ENCODE measurements at places on chromosomes 7 and 10. TPM values are rescaled to one million over a fixed set of nuclear protein-coding genes. Genes with fewer than 3 reads are reported as not detected.

- DNase-seq = no peak
These were observed 102.5 kb downstream of the SND1 start for GRCh38 chr7:127754457-127754856.

DNA sequence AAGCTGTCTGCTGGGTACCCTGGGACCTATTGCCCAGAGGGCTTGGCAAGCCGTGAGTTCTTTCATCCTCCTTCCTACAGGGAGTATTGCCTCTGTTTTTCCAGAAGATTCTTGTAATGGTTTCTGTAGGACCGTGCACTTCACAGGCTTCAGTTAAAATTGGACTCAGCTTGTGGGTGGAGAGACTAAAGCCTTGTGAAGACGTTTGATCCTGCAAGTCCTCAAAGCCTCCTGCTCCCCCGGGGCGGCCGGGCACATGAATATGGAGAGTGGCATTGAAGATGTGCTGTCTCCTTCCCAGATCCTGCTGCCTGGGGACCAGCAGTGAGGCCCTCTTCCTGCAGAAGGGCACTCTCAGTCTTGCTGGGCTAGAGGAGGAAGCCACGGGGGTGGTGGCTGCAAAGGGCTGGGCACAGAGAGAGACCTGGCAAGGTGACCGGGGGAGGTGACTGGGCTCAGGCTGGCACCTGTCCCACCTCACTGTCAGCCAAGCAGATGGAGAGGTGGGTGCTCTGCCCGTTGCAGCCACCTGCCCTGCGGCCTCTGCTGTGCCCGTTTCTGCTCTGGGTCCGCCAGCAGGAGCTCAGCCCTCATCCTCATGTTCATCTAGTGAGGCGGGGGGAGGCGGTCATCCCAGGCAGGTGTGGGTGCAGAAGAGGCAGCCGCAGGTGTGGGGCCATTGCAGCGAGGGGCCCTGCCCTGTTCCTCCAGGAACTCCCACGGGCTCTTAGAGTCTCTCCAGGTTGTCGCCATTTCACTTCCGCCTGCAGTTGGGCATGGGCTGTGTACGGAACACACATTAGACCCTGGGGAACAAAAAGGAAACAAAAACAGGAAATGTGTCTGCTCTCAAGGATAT, 55.7 kb downstream of the TMEM209 start:
- DNase-seq = no peak

CNNM1 gene
- not detected for total RNA-seq

RAB19 gene
- not detected for total RNA-seq

DNA sequence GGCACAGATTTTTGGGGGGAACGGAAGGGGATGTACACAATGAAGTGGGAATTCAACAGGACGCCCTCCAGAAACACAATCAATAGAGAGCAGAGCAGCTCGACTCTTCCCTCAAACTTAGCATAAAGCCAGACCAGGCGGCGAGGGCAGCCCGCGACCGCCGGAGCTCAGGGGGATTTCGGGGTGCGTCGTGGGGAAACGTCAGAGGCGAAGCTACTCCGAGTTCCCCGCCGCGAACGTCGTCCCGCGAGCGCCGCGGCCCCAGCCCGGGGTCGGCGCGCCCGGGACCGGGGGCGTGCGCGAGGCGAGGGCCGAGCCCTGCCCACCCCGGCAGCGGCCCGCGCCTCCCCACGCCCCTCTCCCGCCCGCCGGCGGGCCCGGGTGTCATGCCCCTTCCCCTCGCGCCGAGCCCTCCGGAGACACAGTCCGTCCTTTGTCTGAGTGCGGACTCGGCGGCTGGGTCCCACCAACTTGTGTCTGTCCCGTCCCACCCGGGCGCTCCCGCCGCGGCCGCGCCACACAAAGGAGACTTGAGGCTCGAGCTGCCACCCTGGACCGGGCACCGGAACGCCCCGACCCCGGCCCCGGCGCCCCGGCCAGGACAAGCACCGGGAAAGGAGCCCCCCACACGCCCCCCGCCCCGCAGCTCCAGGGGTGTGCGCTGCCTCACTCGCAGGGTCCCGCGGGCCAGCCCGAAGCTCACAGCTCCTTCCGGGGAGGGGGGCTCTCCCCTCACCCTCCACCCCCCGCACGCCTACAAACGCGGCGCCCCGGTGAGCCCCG, 634 bp downstream of the EZH2 start:
- no peak for DNase-seq

DNA sequence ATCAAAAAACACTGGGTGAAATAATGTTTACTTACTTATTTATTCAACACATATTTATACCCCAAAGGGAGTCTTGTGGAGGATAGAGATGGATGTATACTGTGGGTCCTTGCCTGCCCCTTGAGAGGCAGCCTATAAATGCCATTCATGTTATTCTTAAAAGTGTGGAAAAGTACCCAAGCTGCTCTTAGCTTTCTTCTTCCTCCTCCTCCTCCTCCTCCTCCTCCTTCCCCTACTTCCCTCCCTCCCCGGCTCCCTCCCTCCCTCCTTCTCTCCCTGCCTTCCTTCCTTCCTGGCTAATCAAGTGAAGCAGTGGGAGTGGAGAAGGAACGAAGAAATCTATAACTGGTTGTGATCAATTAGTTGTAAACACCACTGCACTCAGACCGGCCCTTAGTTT, 21.2 kb upstream of the IGF2BP3 start:
- no peak for DNase-seq

PALD1 gene
- 1.3 TPM for total RNA-seq

TMEM229A gene
- not detected for total RNA-seq

DNA sequence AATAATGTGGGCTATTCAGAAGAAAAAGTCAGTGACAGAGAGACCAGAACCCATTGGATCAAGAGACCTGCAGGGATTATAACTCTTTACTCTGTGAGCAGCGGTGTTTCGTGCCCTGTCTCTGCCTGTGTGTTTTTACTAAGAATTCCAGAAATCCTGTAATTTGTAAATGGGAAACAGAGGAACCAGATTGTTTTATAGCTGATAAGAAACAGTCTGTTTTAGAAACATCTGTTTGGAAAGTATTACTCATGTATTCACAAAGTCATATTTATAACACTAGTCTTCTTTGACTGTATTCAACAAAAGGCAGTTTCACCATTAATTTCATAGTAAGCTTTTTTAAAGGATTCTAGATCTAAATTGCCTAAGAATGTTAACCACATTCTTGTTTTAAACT, 30.0 kb upstream of the VDAC2 start:
- no peak for DNase-seq

- DNase-seq = no peak
These were observed 31.8 kb downstream of the WDR86 start for GRCh38 chr7:151378011-151378410.

GRCh38 chr7:93856323-93856722, 34.2 kb downstream of the TFPI2 start:
- DNase-seq = no peak

GRCh38 chr7:136049818-136050461, 72.8 kb upstream of the MTPN start:
- DNase-seq = no peak

DNA sequence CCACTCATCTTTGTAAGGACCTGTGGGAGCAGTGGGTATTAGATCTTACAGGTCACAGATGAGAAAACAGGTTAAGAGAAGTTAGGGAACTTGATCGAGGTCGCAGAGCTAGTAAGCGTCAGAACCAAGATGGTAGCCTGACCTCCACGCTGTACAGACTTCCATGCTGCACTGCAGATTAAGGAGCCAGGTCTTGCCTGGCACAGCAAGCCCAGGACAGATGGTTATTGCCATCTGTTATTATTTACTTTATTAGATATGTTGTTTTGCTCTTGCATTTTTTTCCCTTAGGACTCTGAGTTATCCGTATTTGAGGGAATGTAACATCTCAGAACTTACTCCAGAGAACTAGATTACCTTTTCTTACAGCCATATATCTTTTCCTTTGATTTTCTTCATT, 147.2 kb downstream of the NSUN6 start:
- no peak for DNase-seq

- DNase-seq = no peak
These were observed 93.8 kb downstream of the ADAM12 start for GRCh38 chr10:126294451-126294850.

GRCh38 chr7:103594186-103594585, 148.2 kb upstream of the SLC26A5 start:
- no peak for DNase-seq

CPA4 gene
- total RNA-seq = 22.7 TPM

NANOS1 gene
- 4.7 TPM for total RNA-seq

SH2D4B gene
- total RNA-seq = not detected

LEP gene
- total RNA-seq = not detected

DNA sequence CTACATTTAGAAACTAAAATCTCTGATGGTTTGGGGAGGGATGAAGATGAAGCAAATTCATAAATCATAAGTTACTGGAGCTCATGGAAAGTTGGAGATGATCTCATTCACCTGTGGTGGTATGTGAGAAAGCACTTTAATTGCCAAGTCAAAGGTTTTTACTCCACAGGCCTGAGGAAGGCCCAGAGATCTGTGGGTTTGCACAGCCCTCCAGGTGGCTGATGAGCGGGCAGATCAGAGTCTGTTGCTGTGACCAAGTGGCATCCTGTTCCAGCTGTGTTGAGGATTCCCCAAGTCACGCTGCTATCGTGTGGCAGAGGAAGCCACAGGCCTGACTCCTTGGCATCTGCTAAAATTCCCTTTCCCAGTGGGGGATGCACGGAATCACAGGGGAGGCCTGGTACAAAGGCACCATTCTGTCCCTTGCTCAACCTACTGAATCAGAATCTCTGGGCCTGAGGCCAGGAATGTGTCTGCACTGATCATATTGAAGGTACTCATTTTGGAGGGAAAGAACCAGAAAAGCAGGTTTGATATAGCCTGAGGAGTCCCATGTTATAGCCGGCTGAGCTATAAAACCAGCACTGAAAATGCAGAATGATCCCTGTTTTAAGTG, 19.7 kb upstream of the DDC start:
- no peak for DNase-seq

- DNase-seq = no peak
These were observed 163.7 kb upstream of the AHR start for GRCh38 chr7:17134786-17135185.

GRCh38 chr10:124078028-124078427, 15.4 kb downstream of the CHST15 start:
- no peak for DNase-seq

PDK4 gene
- 1.0 TPM for total RNA-seq

NUP42 gene
- 90.5 TPM for total RNA-seq

DNA sequence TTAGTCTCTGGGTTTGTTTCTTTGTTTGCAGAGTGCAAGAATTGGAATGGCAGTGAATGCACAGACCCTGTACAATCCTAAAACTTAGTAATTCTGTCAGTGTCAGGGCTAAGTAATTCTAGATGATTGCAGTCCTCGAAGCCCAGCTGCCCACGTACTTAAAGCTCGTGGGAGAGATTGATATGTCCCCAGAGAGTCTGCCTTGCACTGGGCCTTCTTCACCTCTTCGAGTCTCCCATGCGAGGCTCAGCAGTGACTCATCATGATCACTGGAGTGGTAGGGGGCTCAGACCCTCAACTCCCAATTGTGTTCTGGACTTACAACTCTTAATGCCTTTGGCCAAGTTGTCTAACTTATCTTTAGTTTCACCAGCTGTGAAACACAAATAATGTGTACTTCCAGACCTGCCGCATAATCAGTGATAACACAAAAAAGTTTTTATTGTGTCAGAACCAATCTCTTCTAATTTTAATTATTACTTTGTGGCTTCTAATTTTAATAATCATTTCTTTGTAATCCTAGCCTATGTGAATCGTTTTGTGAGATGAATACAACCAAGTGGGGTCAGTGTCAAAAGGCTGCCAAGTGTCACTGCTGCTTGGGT, 345.6 kb upstream of the LRGUK start:
- DNase-seq = no peak

ITIH5 gene
- total RNA-seq = 0.29 TPM

TPST1 gene
- total RNA-seq = 93.2 TPM

GRCh38 chr10:72567889-72568640, 57.8 kb downstream of the MICU1 start:
- no peak for DNase-seq

NRG3 gene
- total RNA-seq = not detected

DNA sequence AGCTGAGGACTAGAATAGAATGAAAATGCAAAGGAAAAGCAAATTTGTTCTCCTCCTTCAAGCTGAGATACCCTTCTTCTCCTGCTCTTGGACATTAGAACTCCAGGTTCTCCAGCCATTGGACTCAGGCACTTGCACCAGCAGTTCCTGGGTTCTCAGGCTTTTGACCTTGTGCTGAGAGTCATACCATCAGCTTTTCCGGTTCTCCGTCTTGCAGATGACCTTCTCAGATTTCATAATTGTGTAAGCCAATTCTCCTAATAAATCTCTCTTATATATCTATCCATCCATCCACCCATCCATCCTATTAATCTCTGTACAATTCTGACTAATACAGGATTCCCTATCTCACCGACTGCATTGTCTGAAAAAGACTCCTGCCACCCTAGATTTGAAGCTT, 108.3 kb downstream of the AHR start:
- DNase-seq = no peak

CYP26C1 gene
- total RNA-seq = not detected

DNA sequence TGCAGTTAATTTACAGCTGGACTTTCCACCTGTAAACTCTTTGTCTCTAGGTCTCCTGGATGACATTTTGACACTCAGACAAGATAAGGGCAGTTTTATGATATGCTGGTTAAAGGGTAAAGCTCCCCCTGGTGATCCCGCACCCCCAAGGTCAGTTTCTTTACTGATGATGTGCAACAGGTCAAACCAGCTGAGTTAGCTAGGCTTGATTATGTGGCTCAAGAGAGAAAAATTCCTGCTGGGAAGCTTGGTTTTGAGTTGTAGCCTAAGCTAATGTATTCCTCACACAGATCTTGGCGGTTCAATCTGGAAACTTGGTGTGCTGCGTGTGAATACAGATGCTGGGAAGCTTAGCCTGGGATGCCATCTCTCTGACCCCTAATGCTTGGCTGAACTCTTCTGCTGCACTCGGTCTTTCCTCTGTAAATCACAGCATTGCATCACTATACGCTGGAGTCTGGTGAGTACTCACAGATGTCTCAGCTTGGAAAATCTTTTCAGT, 11.4 kb upstream of the AKR1D1 start:
- no peak for DNase-seq

GRCh38 chr7:8042796-8043535, 74.4 kb downstream of the GLCCI1 start:
- DNase-seq = no peak

GRCh38 chr7:149459540-149460452, 1.1 kb downstream of the ZNF777 start:
- DNase-seq = no peak

DNA sequence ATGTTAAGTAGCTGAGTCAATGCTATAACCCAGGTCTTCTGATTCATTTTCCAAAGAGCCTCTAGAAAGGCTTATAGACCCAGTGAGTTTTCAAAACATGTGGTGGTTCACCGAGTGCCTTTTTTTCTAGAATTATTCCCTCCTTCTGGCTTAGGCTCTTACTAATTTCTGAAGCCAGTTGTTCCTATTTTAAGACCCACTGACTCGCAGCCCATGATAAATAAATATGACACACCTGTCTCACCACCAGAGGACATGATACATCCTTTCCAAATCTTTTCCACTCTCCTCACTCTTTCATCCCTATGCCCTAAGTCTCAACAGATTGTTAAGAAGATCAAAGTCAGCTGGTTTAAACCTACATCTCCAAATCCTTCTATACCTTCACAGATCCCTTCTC, 126.0 kb upstream of the WNT16 start:
- no peak for DNase-seq

GRCh38 chr7:28037220-28038010, 143.2 kb downstream of the JAZF1 start:
- peak; percentile 99 for DNase-seq
